ENCODE measurements at places on chromosomes 2 and 18.

GRCh38 chr2:120702801-120703200 lies 32.9 kb upstream of the GLI2 start:
- DNase-seq: no peak

- DNase-seq: no peak
These were observed 13.6 kb downstream of the ABI2 start for GRCh38 chr2:203341741-203342310.

DNA sequence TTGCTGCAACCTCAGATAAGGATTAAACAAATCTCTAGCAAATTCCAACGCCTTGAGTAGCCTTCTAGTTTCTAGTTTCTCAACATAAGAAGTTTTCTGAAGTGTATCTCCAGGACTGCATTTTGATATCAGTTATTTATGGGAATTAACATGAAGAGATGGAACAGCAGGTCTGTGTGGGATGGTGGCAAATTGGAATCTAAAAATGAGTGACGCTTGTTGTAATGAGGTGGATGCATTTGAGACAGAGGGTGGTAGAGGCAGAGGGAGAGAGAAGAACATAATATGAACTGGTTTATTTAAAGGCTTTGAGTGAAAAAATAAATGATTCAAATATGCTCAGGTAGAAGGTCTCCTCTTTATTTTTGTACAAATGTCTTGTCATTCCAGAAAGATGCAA lies 446.8 kb upstream of the GCFC2 start:
- no peak for DNase-seq

DNA sequence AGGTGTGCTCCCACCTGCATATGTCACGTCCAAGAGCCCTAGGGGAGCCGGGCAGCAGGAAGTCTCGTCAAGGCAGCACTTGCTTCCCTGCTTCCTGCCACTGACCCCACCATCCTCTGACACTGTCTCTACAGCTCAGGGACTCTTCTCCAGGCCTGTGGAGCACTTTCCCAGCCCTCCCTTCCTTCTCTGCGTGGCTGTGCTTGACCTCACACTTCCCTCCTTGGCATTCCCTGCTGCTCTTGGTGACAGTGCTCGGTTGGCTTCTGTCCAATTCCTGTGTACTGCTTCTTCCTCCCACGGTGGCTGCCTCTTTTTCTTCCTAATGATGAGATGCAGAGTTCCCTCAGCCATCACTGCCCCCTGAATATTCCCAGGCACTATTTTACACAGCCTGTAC lies 2.8 kb downstream of the CIDEA start:
- peak; percentile 40 for DNase-seq

DNA sequence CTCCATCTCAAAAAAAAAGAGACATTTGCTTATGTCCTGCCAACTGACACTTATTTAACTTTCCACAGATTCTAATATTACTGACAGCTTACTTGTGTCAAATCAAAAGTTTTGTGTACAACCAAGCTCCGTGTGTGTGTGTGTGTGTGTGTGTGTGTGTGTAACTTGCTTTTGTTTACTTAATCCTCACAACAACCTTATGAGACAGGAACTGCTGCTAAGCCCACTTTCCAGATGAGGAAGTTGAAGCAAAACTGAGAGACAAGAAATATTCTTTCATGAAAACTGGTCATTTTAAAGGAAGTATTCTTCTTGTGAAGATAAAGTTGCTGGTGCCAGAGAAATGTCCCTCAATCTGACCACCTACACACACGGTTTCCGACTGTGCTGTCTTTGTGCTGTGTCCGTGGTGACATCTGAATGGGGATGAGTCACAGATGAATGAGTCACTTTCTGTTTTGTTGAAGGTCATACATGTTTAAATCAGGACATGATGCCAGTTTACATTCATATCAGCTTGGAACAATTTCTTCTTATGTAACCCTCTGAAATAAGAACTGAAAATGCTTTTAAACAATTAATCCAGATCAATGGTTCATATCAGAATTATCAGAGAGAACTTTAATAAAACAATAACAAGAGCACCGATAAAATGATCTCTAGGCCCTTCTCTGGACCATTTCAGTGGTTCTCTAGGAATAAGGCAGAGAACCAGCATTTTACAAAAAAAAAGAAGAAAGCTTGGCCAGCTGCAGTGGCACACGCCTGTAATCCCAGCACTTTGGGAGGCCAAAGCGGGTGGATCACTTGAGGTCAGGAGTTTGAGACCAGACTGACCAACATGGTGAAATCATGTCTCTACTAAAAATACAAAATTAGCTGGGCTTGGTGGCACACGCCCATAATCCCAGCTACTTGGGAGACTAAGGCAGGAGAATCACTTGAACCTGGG lies 95.5 kb downstream of the THNSL2 start:
- no peak for DNase-seq

- DNase-seq: peak; percentile 14
These were observed 56.9 kb upstream of the CCDC141 start for GRCh38 chr2:179106676-179107428.

DNA sequence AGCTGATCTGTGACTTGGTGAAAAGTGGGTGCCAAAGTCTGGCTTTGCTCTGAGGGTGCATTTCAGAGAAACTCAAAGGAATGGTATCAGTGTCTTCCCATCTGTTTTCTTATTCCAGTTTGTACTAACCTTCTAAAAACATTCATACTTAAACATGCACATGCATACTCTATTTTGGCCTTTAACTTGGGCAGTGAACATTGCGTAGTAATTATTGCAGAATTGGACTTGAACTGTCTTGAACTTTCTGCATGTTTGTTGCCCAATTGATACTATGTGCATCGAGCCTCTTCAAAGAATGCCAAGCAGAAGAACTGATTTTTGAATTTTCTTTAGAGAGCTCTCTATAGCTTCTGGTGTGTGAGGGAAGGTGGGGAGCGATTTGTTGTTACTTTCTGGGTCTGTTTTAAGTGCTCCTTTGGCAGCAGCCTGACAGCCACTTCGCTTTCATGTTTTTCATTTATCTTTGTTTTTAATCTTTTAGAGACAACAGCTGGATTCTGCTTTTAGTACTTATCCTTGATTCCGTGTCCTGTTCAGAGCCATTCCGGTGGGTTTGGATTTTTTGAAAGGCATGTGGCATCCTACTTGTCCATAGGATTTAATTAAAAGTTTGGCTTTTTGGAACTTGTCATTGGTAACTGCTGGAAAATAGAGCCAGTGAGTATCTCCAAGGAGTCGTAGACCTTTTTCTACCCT lies 159.2 kb downstream of the RAPGEF4 start:
- no peak for DNase-seq

DNA sequence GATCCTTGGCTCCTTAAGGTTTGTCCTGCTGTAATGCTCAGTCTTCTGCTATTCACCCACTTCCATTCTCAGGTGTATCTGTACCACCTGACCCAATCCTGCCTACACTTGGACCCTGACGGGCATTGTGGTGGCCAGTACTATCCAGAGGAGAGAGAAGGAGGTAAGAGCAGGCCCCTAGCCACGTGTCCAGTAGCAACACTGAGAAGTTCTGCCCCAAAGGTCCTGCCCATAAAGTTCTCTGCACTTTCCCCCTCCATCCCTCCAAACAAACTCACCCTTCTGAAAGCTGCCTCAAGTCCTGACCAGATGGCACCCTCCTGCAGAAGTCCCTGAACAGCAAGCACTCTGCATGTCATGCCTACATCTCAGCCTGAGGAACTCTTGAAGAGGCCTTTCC lies 18.3 kb downstream of the TTC32 start:
- DNase-seq: no peak

- no peak for DNase-seq
These were observed 95.2 kb upstream of the RAB6C start for GRCh38 chr2:129884221-129884786.

DNA sequence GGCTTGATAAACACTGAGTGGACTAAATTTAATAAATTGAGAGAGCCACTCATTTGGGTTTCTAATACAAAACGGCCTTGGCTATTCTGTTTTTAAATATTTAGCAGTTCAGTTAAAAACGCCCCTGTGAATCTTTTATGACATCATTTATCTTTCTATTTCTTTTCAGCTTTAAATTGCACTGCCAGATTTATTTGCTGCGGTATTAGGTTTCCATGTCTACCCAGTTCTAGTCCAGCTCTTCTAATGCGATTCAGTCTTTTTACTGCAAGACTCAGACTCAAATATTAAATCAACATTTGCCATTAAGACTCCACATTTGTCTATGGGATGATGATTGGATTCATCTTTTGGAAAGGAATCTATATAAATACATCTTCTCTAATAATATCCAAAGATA lies 2174.3 kb upstream of the PIK3C3 start:
- no peak for DNase-seq

- no peak for DNase-seq
These were observed 30.9 kb upstream of the DNMT3A start for GRCh38 chr2:25372405-25373268.

GRCh38 chr2:47054036-47054555 lies 101.0 kb downstream of the STPG4 start:
- no peak for DNase-seq

- no peak for DNase-seq
These were observed 121.8 kb downstream of the FHOD3 start for GRCh38 chr18:36419188-36419899.

Measured in hepatic stellate cell (primary cell).